Keratinocyte (primary cell): ENCODE measurements at places on chromosomes 12 and 14.

- H3K4me3 ChIP-seq, result no peak overlapping the region
- no peaks in the 10 kb centered on the region for H3K27me3 ChIP-seq
- no peak overlapping the region for H3K27ac ChIP-seq
Measured at GRCh38 chr14:101939646-101940170, 24.7 kb upstream of the DYNC1H1 start.

DNA sequence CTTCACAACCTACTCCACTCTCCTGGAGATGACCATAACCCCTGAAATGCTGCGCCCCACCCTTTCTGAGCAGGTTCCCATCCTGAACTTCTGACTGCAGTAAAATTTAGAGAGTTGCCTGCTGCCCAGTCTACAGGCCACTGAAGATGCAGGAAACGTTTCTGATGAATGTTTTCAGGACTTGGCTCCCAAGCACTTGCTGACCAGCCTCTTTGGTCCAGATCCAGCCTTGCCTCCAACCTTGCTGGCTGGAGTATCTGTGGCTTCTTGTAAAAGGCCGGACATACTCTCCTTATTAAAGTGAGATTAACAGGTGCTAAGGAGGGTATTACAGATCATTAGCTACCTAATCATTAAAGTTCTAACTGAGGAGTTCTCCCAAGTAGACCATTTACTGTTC, 70.3 kb upstream of the STXBP6 start:
- DNase-seq, result no peak
- no peaks in the 10 kb centered on the region for H3K36me3 ChIP-seq
- no peaks in the 10 kb centered on the region for H3K27me3 ChIP-seq
- no peak overlapping the region for H3K27ac ChIP-seq
- H3K4me3 ChIP-seq, result no peak overlapping the region

- DNase-seq, result no peak
- H3K36me3 ChIP-seq, result no peaks in the 10 kb centered on the region
- no peak overlapping the region for H3K4me3 ChIP-seq
Measured at GRCh38 chr12:80001562-80001961, 66.7 kb upstream of the PPP1R12A start.

DNA sequence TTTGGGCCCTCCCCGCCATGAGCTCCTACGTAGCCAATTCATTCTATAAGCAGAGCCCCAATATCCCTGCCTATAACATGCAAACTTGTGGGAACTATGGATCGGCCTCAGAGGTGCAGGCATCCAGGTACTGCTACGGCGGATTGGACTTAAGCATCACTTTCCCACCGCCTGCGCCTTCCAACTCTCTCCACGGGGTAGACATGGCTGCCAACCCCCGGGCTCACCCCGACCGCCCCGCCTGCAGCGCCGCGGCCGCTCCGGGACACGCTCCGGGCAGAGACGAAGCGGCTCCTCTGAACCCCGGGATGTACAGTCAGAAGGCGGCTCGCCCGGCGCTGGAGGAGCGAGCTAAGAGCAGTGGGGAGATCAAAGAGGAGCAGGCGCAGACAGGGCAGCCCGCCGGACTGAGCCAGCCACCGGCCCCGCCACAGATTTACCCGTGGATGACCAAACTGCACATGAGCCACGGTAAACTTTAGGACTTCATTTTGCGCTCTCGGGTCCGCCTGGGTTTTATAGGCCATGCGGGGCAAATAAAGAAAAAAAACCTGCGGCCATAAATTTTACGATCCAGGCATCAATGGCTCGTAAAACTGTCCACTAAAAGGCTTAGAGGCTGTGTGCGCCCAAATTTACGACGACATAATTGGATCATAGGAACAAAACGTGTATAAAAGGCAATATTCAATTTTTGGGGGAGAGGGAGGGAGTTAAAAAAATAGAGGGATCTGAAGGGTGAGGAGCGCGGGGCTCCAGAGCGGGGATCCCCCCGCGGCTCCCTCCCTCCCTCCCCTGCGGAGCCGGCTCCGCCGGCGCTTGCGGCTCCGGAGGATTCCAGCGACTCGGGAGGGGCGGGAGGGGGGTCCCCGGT, 493 bp downstream of the HOXC5 start:
- H3K36me3 ChIP-seq, result peaks cover 1% of the 10 kb centered on the region
- no peak for DNase-seq
- peak overlapping the region; percentile 77 for H3K4me3 ChIP-seq
- peaks cover 37% of the 10 kb centered on the region for H3K4me1 ChIP-seq
- no peaks in the 10 kb centered on the region for H3K27me3 ChIP-seq

- H3K4me3 ChIP-seq, result no peak overlapping the region
- no peaks in the 10 kb centered on the region for H3K4me1 ChIP-seq
- DNase-seq, result no peak
- H3K27me3 ChIP-seq, result no peaks in the 10 kb centered on the region
Measured at GRCh38 chr12:11075642-11076041, 13.5 kb upstream of the TAS2R46 start.

- no peak overlapping the region for H3K27ac ChIP-seq
- no peak overlapping the region for H3K4me3 ChIP-seq
- H3K36me3 ChIP-seq, result no peaks in the 10 kb centered on the region
Measured at GRCh38 chr12:80484746-80485145, 40.7 kb downstream of the PTPRQ start.

DNA sequence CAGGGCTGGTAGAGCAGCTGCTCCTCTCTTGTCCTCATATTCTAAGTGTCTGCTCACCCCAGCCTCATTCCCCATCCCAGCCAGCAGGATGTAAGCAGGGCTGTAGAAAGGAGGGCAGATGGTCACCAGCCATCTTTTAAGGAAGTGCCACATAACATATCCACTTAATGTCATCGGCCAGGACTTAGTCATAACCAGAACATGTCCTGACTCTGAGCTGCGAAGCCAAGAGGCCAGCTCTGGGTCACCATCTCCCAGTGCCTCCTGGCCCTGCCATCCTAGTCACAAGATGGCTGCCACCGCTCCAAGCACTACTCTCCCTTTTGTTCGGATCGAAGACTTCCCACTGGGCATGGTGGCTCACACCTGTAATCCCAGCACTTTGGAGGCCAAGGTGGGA, 123.9 kb downstream of the PLXNC1 start:
- H3K36me3 ChIP-seq, result no peaks in the 10 kb centered on the region
- no peak overlapping the region for H3K4me3 ChIP-seq
- no peak overlapping the region for H3K27ac ChIP-seq
- no peak for DNase-seq

GRCh38 chr14:105091054-105091516, 25.9 kb upstream of the GPR132 start:
- no peaks in the 10 kb centered on the region for H3K27me3 ChIP-seq
- no peak overlapping the region for H3K27ac ChIP-seq
- no peak for DNase-seq
- H3K4me1 ChIP-seq, result peaks cover 47% of the 10 kb centered on the region

DNA sequence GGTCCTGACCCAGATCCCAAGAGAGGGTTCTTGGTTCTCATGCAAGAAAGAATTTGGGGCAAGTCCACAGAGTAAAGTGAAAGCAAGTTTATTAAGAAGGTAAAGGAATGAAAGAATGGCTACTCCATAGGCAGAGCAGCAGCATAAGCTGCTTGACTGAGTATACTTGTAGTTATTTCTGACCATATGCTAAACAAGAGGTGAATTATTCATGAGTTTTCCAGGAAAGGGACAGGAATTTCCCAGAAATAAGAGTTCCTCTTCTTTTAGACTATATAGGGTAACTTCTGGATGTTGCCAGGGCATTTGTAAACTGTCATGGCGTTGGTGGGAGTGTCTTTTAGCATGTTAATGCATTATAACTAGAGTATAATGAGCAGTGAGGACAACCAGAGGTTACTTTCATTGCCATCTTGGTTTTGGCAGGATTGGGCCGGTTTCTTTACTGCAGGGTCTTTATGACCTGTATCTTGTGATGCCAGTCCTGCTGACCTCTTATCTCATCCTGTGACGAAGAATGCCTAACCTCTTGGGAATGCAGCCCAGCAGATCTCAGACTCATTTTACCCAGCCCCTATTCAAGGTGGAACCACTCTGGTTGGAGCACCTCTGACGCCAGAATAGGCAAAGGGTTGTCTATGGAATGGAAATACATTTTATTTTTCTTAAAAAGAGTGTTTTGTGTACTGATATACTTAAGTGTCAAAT, 113.8 kb downstream of the OTOGL start:
- H3K36me3 ChIP-seq, result no peaks in the 10 kb centered on the region
- H3K27ac ChIP-seq, result no peak overlapping the region
- no peaks in the 10 kb centered on the region for H3K4me1 ChIP-seq
- no peaks in the 10 kb centered on the region for H3K27me3 ChIP-seq
